Heart right ventricle (tissue), 16 donors: ENCODE measurements at places on chromosomes 12 and 14.
A peak's percentile ranks its signal among the peaks of the same experiment; 100 is the strongest.

DNA sequence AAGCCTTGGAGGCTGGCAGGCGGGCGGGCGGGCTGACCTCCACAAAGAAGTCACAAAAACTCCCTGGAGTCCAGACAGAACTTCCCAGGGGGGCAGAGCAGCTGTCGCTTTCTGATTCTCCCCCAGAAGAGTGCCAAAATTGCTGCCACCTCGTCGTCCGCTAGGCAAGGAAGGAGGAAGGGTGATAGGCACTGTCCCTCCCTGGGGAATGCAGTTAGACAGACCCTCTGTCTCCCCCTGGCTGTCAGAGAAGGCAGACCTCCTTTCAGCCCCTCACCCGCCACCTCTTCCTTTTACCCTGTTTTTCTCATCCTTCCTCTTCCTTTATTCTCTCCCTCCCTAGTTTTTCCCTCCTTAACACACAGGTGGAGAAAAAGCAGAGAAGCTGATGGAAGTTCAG, 18.7 kb downstream of the GRIN2B start:
- H3K27me3 ChIP-seq = peaks cover 23% of the 10 kb centered on the region
- H3K4me1 ChIP-seq = no peaks in the 10 kb centered on the region
- no peak for DNase-seq
- H3K36me3 ChIP-seq = no peaks in the 10 kb centered on the region
- H3K27ac ChIP-seq = no peak overlapping the region

DNA sequence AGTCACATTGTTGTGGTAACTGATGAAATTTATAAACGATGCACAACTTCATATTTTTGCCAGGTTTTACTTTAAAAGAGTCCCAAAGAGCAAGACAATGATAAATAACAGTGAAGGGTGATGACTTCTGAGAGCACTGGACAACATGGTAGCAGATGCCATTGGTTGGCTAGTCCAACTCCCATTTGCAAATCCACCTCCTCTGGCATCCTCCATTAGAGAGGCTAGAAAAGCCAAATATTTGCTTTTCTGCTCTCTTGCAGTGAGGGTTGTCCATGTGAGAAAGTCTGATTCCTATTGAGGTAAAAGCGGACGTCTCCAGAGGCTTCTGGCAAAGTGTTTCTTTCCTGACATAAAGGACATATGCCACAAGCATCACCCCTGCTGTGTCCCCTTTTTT, 89.6 kb upstream of the BMP4 start:
- H3K4me1 ChIP-seq = no peaks in the 10 kb centered on the region
- H3K4me3 ChIP-seq = no peak overlapping the region

GRCh38 chr14:35044939-35045797, 904 bp upstream of the FAM177A1 start:
- peak overlapping the region; percentile 98 for H3K27ac ChIP-seq
- H3K27me3 ChIP-seq = no peaks in the 10 kb centered on the region
- DNase-seq = no peak
- peaks cover 14% of the 10 kb centered on the region for H3K4me1 ChIP-seq
- H3K36me3 ChIP-seq = peaks cover 11% of the 10 kb centered on the region
- H3K4me3 ChIP-seq = peak overlapping the region; percentile 84

DNA sequence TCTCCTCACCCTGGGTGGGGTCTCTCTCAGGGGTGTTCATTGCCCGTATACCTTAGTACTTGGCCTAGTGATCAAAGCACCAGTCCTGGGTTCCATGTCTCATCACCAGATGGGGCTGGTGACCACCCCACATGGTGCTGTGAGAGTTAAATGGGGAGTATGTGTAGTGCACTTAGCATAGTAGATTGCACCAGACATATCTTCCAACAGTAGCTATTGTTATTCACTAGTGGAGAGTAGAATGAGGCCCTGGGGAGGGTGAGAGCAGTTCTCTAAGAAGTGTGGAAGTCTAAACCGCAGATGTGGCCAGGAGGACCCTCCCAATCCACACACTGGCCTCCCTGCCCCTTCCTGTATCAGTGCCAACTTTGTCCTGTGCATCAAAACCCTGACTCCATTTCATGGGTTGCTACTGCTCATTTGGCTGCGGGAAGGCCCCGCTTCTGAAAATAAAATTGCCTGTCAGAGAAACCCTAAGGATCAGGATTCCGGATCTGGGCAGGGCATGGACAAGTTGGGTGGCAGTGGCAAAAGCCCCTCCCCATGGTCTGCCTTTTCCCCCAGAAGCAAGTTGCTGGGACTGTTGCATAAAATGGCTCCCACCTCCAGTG, 4.4 kb downstream of the CD9 start:
- peaks cover 86% of the 10 kb centered on the region for H3K4me1 ChIP-seq
- H3K27me3 ChIP-seq = no peaks in the 10 kb centered on the region
- peak overlapping the region; percentile 55 for H3K27ac ChIP-seq
- no peak overlapping the region for H3K4me3 ChIP-seq

- no peak overlapping the region for H3K27ac ChIP-seq
- H3K4me3 ChIP-seq = no peak overlapping the region
- no peaks in the 10 kb centered on the region for H3K4me1 ChIP-seq
- no peaks in the 10 kb centered on the region for H3K27me3 ChIP-seq
- H3K36me3 ChIP-seq = no peaks in the 10 kb centered on the region
- DNase-seq = no peak
Measured at GRCh38 chr14:32623300-32624093, 294.4 kb downstream of the AKAP6 start.

GRCh38 chr14:57607086-57607485, 113.4 kb upstream of the CCDC198 start:
- H3K27me3 ChIP-seq = no peaks in the 10 kb centered on the region
- DNase-seq = no peak

DNA sequence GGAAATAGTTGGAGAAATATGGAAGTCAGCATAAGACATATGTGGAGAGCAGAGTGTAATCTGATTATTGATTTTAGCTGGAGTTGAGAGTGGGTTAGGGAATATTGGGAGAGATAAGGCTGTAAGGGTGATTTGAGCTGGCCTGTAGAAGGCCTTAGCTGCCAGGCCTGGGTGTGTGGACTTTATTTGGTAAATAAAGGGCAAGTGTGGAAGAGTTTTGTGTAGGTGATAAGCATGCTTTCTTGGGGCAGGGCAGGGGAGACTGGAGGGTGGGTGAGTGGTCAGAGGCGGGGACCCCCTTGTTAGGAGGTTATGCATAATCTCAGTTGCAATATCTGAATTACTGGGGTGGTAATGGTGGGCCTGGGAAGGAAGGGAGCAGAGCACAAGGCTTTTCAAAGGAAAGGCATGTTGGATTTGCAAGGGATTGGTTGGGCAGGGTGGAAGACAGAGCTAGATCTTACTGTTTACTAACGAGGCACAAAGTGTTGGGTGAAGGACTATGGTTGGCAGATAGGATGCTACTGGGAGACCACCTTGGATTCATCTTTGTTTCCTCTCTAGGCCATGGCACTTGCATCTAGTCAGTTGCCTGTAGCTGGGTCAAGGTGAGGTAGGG, 5.5 kb downstream of the KHNYN start:
- H3K36me3 ChIP-seq = peaks cover 78% of the 10 kb centered on the region
- no peak for DNase-seq
- H3K27me3 ChIP-seq = no peaks in the 10 kb centered on the region
- no peak overlapping the region for H3K4me3 ChIP-seq
- H3K27ac ChIP-seq = no peak overlapping the region

DNA sequence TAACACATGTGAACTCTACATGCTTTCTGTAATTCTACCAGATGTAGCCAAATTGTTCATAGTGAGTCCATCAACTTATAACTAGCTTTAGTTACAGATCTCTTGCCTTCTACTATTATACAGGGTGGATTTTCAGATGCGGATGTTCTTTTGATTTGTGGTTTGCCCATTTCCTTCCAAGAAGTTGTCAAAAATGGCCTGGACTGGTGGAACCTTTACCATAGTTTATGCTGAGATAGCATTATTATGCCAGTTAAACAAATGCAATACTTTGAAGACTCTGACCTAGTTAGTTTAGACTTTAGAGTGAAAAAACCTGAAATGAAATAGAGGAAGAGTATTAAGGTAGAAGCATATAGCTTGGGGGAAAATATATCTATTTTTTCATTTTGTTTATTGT, 27.4 kb upstream of the CFL2 start:
- DNase-seq = no peak
- peaks cover 4% of the 10 kb centered on the region for H3K27me3 ChIP-seq
- H3K4me1 ChIP-seq = no peaks in the 10 kb centered on the region
- H3K4me3 ChIP-seq = no peak overlapping the region
- no peak overlapping the region for H3K27ac ChIP-seq

DNA sequence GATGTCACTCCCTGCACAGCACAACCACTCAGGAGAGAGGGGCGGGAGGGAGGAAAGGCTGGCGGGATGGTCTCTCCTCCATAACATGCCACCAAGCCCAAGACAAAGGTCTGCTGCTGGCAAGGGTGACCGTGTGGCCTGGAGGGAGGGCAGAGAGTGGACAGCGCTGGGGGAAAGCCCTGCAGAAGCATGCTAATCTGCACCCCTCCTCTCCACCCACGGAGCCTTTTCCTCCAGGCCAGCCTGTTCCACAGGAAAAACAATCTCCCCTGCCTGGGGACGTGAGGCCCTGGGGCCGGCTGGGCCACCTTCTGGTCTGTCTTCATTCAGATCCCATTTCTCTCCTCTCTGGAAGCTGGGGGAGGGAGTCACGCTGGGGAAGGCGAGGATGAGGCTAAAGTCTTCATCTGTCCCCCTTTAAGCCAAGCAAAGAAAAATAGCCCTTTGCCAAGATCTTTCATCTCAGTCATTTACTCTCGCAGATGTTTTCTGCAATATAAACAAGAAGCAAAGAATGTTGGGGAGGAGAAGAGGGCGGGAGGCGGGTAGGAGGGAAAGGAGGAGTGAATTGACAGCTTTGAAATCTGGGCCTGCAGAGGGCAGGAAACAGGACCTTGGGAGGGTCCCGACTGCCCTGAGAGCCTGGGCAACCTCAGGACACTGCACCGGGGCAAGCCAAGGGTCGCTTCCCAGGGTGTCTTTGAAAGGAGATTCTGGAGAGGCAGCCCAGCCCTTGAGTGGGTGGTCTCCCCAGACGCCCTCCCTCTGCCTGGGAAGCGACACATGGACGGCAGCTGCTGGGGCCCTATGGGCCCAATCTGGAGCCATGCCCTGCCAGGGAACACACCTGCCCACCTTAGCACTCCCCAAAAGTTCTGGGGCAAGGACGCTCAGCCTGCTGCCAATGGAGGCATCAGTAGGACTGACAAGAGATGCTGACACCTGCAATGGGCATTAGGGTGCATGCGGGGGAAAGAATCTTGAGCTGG, 133.6 kb downstream of the ZFP36L1 start:
- H3K36me3 ChIP-seq = no peaks in the 10 kb centered on the region
- peak overlapping the region; percentile 64 for H3K27ac ChIP-seq
- no peak for DNase-seq
- H3K4me1 ChIP-seq = peaks cover 17% of the 10 kb centered on the region
- no peak overlapping the region for H3K4me3 ChIP-seq
- no peaks in the 10 kb centered on the region for H3K27me3 ChIP-seq

DNA sequence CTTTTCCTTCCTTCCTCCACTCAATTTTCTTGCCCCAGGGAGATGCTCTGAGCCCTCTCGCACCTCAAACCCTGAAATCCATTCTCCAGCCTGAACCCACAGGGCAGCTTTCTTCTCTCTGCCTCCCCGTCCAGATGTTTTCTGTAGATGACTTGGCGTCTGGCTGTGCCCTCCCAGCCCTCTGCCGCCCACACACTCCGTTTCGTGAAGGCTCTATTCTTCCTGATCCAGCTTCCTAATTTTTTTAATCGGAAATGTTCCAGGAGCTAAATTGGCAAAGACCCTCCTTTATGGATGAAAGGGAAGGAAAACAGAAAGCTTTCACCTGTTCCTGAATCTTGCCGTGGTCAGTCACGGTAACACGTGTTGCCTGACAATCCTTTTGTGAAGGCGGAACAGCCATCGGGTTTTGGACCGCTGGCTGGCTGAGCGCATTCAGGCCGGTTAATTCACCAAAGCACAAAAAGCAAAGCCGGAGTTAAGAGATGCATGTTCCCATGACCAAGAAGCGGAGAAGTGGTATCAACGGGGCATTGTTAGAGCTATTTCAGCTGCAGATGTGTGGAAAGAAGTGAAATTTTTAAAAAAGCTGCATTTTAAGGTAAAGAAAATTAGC, 70.2 kb upstream of the FBRSL1 start:
- DNase-seq = no peak
- no peaks in the 10 kb centered on the region for H3K36me3 ChIP-seq
- no peaks in the 10 kb centered on the region for H3K4me1 ChIP-seq
- H3K27ac ChIP-seq = no peak overlapping the region
- no peak overlapping the region for H3K4me3 ChIP-seq

- H3K4me3 ChIP-seq = no peak overlapping the region
- no peak overlapping the region for H3K27ac ChIP-seq
- H3K4me1 ChIP-seq = no peaks in the 10 kb centered on the region
- no peaks in the 10 kb centered on the region for H3K27me3 ChIP-seq
- H3K36me3 ChIP-seq = no peaks in the 10 kb centered on the region
Measured at GRCh38 chr14:34199585-34199984, 248.7 kb upstream of the EGLN3 start.

GRCh38 chr14:65792208-65792905, 379.8 kb downstream of the FUT8 start:
- H3K27me3 ChIP-seq = peaks cover 20% of the 10 kb centered on the region
- DNase-seq = no peak
- H3K36me3 ChIP-seq = no peaks in the 10 kb centered on the region
